ENCODE measurements at places on chromosomes 11 and 22.

- no peak overlapping the region for H3K4me3 ChIP-seq
- no peaks in the 10 kb centered on the region for H3K4me1 ChIP-seq
- no peak for DNase-seq
- no peaks in the 10 kb centered on the region for H3K36me3 ChIP-seq
- no peak overlapping the region for H3K27ac ChIP-seq
These were observed 418.6 kb downstream of the MN1 start for GRCh38 chr22:27382947-27383346.

GRCh38 chr11:116910847-116911246 is 73.4 kb upstream of the APOA1 start:
- peaks cover 30% of the 10 kb centered on the region for H3K4me1 ChIP-seq
- H3K36me3 ChIP-seq, result no peaks in the 10 kb centered on the region
- DNase-seq, result no peak
- H3K27me3 ChIP-seq, result no peaks in the 10 kb centered on the region
- no peak overlapping the region for H3K27ac ChIP-seq

- no peaks in the 10 kb centered on the region for H3K27me3 ChIP-seq
- no peak overlapping the region for H3K4me3 ChIP-seq
- no peak overlapping the region for H3K27ac ChIP-seq
- no peaks in the 10 kb centered on the region for H3K36me3 ChIP-seq
These were observed 732.8 kb upstream of the ANO5 start for GRCh38 chr11:21460082-21460481.

GRCh38 chr22:39360242-39360641 is 10.5 kb downstream of the SYNGR1 start:
- no peaks in the 10 kb centered on the region for H3K36me3 ChIP-seq
- no peak for DNase-seq
- no peaks in the 10 kb centered on the region for H3K27me3 ChIP-seq
- no peaks in the 10 kb centered on the region for H3K4me1 ChIP-seq
- no peak overlapping the region for H3K4me3 ChIP-seq
- H3K27ac ChIP-seq, result no peak overlapping the region

DNA sequence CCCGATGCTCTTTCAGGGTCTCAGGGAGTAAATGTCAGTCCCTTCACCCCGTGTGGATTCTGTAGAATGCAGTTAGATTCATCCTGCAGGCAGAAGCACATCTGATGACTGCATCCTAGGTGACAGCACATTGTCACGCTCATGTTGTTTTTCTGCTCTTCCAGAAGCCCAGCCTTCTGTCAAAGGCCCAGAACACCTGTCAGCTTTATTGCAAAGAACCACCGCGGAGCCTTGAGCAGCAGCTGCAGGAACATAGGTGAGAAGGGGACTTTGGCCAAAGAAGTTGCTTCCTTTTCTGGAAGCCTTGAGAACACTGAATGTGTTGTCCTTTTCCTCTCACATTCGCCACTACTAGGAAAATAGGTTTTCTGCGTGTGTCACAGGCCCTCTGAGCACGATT is 43.7 kb downstream of the PPP2R1B start:
- no peaks in the 10 kb centered on the region for H3K27me3 ChIP-seq
- peaks cover 57% of the 10 kb centered on the region for H3K36me3 ChIP-seq
- no peak for DNase-seq
- H3K4me3 ChIP-seq, result no peak overlapping the region

GRCh38 chr11:103773059-103773458 is 263.4 kb upstream of the DDI1 start:
- H3K27me3 ChIP-seq, result no peaks in the 10 kb centered on the region
- no peaks in the 10 kb centered on the region for H3K4me1 ChIP-seq
- no peak overlapping the region for H3K27ac ChIP-seq
- H3K36me3 ChIP-seq, result no peaks in the 10 kb centered on the region
- no peak overlapping the region for H3K4me3 ChIP-seq

DNA sequence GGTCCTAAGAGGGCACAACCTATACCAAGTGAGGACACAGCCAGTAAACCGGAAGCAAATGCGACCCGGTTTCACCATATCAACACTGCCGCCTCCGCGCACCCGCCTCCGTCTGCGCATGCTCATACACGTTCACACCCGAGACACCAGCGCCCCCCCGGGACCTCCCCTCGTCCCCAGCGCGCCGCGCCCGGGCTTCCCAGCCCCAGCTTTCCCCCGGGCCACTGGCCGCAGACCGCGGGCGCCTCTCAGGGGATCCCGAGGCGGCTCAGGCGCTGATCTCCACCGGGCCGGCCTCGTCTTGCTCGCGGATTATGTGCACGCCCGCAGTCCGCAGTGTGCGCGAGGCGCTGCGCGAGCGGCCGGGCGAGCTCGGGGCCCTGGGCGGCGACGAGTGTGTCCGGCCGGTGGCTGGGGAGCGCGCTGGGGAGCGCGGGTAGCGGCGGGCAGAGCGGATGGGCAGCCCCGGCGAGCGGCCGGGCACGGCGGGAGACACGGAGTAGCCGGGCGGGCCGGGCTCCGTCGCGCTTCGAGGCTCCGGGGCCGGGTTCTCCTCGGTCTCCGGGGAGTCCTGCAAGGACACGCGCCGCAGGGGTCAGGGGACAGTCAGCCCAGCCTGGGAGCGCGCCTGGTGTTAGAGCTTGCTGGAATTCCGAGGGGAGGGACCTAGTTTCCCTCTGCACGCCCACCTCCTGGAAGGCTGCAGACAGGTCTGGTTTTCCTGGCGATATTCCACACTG is 2.0 kb downstream of the HEPN1 start:
- H3K27me3 ChIP-seq, result peaks cover 6% of the 10 kb centered on the region
- peak; percentile 81 for DNase-seq
- H3K4me1 ChIP-seq, result no peaks in the 10 kb centered on the region
- H3K4me3 ChIP-seq, result peak overlapping the region; percentile 46
- no peaks in the 10 kb centered on the region for H3K36me3 ChIP-seq

GRCh38 chr11:60923800-60924109 is 505 bp upstream of the TMEM132A start:
- peaks cover 30% of the 10 kb centered on the region for H3K36me3 ChIP-seq
- no peak overlapping the region for H3K27ac ChIP-seq
- H3K4me3 ChIP-seq, result no peak overlapping the region

- no peak overlapping the region for H3K4me3 ChIP-seq
- H3K27ac ChIP-seq, result no peak overlapping the region
- peaks cover 97% of the 10 kb centered on the region for H3K27me3 ChIP-seq
- H3K36me3 ChIP-seq, result no peaks in the 10 kb centered on the region
- H3K4me1 ChIP-seq, result peaks cover 39% of the 10 kb centered on the region
These were observed 1.3 kb upstream of the BARX2 start for GRCh38 chr11:129374081-129374992.

DNA sequence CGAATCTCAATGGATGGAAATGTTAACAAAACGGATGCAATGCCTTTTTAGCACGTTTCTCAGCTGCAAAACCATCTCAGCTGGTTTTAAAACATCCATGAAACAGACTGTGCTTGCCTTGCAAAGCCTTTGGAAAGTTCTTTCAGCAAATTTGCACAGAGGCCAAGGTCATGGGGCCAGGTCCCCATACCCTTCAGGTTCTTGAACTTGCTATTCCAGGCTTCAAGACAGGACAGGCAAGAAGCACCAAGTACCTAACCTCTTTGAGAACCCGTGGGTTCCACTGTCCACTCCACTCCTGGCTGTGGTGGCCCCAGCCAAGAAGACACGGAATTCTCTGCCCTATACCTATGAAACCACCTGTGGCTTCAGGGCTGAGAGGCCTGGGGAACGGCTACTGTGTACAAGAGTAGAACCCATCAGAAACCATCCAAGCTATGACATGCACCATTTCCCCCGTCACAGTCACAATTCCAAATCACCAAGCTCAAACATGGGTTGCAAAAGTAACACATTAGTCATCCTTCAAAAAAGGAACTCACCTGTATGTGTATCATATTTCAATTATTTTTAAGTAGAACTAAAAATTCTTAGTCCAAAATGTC is 17.0 kb downstream of the TNKS1BP1 start:
- DNase-seq, result peak; percentile 54
- no peaks in the 10 kb centered on the region for H3K27me3 ChIP-seq
- H3K4me3 ChIP-seq, result no peak overlapping the region
- peaks cover 53% of the 10 kb centered on the region for H3K4me1 ChIP-seq

All from sigmoid colon (tissue), 7 donors.